ENCODE measurements at places on chromosomes 11 and 22.

GRCh38 chr11:6485661-6486060 lies 4.4 kb downstream of the TIMM10B start:
- no peak for DNase-seq

GRCh38 chr11:2220173-2220771 lies 48.7 kb upstream of the TH start:
- no peak for DNase-seq

- no peak for DNase-seq
These were observed 125.6 kb upstream of the PITPNB start for GRCh38 chr22:28044546-28045173.

- DNase-seq: no peak
These were observed 48.4 kb upstream of the CYP2D6 start for GRCh38 chr22:42178910-42179519.

- DNase-seq: no peak
These were observed 79.2 kb upstream of the GRIK4 start for GRCh38 chr11:120432056-120433018.

GRCh38 chr22:35215993-35216392 lies 41.3 kb upstream of the HMGXB4 start:
- DNase-seq: no peak

GRCh38 chr11:800473-800872 lies 2.4 kb upstream of the SLC25A22 start:
- DNase-seq: no peak

GRCh38 chr11:7826324-7826723 lies 29.6 kb upstream of the OR5P2 start:
- no peak for DNase-seq

GRCh38 chr11:123527947-123528346 lies 97.9 kb downstream of the GRAMD1B start:
- no peak for DNase-seq

DNA sequence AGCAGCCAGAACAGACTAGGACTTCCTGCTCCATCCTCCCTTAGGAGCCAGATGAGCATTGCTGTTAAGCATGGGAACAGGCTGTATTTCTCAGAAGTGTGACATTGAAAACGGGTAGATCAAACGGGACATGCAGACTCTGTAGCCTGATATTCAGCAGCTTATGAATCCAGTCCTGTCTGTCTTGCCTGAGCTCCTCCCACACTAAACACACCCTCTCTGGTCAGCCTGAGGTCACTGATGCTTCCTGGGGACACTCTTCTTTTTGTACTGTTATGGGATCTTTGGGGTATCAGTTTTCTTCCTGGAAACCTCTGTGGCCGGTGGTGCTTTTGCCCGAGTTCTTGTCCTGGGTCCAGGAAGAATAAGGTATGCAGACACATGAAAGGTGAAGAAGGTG lies 35.8 kb downstream of the C11orf91 start:
- DNase-seq: no peak

DNA sequence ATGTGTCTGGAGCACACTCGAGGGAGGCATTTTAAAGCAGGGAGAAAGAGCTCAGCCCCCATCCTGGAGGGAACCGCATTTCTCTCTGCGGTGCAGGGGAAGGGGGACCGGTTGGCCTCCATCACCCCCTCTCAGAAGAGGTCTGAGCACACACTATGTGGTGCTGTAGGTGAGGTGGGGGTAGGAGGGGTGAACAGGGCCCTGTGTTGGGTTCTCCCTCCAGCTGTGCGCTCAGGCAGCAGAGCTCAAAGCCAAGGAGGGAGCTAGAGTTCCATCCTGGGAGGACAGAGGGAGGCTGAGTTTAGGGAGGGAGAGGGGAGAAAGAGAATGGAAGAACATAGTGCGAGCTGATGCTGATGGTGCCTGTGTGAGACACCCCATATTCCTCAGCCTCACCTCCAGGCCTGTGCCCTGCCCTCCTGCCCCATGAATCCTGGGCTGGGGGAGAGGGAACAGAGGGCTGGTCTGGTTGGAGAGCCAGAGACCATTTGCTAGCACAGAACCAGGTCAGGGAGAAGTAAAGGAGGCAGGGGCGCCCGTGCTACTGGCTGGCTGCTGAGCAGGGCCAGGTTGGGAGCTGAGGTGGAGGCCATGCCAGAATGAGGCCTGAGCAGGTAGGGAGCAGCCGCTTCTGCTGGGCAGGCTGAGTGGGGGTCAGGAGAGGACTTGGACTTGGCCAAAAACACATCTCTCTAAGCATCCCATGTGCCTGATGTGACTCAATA lies 43.7 kb downstream of the ALX4 start:
- no peak for DNase-seq

GRCh38 chr11:118055966-118056365 lies 20.9 kb upstream of the TMPRSS4 start:
- no peak for DNase-seq

- no peak for DNase-seq
These were observed 2.2 kb downstream of the NRXN2 start for GRCh38 chr11:64720640-64721358.

- DNase-seq: no peak
These were observed 44.5 kb downstream of the ANO1 start for GRCh38 chr11:70122490-70123198.

DNA sequence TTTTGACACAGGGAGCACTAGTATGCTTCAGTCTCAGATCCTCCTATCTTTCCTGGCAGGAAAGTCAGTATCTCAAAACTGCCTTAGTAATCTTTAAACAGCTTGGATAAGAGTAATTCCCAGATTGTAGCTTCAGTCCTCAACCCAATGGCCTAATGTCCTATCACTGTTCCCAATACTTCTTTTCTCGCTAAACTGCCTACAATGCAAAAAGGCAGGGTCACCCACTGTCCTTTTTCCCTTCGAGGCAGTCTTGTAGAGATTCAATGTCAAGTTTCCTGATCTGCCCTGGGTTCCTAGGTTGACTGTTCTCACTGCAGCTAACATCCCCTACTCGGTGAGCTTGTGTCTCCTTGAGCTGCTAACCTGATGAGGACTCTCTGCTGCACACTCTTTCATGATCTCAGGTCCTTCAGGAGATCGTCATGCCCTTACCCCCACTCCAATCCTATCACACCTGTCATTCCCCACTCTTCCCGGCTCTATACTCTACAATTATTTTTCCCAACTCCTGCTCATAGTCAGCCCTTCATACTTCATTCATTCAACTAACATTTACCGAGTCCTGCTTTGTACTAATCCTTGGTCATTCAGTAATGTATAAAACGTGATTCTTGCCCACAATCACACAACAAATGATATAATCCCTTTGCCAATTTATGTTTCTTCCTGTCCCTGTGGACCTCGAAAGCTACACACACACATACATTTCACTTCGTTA lies 904 bp downstream of the C2CD3 start:
- DNase-seq: peak; percentile 36

Data from NAMALWA (cell line).